ENCODE measurements at places on chromosomes 12 and 14. TPM values are rescaled to one million over a fixed set of nuclear protein-coding genes. Genes with fewer than 3 reads are reported as not detected.

- H3K4me3 ChIP-seq = peak overlapping the region; percentile 97
- no peaks in the 10 kb centered on the region for H3K27me3 ChIP-seq
- peaks cover 76% of the 10 kb centered on the region for H3K4me1 ChIP-seq
- peaks cover 73% of the 10 kb centered on the region for H3K36me3 ChIP-seq
These were observed 94.1 kb downstream of the LGMN start for GRCh38 chr14:92654239-92654901.

GRCh38 chr12:65189028-65189718 lies 19.8 kb downstream of the LEMD3 start:
- H3K4me1 ChIP-seq = peaks cover 60% of the 10 kb centered on the region
- H3K27ac ChIP-seq = no peak overlapping the region
- peaks cover 67% of the 10 kb centered on the region for H3K36me3 ChIP-seq
- no peaks in the 10 kb centered on the region for H3K27me3 ChIP-seq

- H3K27ac ChIP-seq = no peak overlapping the region
- H3K4me3 ChIP-seq = no peak overlapping the region
These were observed 20.7 kb upstream of the FRMD6 start for GRCh38 chr14:51630987-51631386.

- H3K4me3 ChIP-seq = no peak overlapping the region
- H3K36me3 ChIP-seq = no peaks in the 10 kb centered on the region
- H3K4me1 ChIP-seq = no peaks in the 10 kb centered on the region
These were observed 219.8 kb downstream of the RPS29 start for GRCh38 chr14:49366416-49366815.

DNA sequence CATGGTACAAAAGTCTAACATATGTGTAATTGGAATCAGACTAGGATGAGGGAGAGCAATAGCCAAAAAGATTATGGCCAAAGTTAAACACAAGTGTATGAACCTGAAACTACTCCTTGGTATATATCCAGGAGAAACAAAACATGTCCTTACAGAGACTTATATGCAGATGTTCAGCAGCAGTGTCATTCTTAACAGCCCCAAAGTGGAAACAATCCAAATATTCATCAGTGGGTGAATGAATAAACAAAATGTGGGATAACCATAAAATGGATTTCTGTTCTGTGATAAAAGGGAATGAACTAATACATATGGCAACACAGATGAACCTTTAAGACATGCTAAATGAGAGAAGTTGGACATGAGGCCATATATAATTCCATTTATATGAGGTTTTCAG lies 30.2 kb downstream of the PWP1 start:
- no peak for DNase-seq
- peaks cover 49% of the 10 kb centered on the region for H3K36me3 ChIP-seq
- no peak overlapping the region for H3K4me3 ChIP-seq
- no peaks in the 10 kb centered on the region for H3K27me3 ChIP-seq
- H3K4me1 ChIP-seq = no peaks in the 10 kb centered on the region
- no peak overlapping the region for H3K27ac ChIP-seq

DNA sequence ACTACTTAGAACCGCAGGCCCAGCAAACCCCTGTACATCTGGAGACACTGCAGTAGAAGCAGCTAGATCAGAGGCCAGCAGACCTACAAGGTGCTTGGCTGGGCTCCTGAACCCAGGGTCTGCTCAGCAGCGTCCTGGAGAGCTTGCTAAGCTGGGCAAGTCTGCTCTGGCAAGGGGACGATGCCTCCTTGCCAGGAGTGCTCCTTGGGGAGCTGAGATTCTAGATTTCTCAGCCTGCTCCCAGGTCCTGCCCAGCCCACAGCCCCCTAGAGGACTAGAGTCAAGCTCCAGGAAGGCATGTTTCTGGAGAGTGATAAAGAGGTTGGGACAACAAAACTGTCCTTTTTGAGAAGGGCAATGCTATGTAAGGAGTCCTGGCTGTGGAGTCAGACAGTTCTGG lies 60.3 kb downstream of the HSPB8 start:
- H3K27me3 ChIP-seq = no peaks in the 10 kb centered on the region
- H3K4me3 ChIP-seq = no peak overlapping the region
- H3K27ac ChIP-seq = no peak overlapping the region
- H3K36me3 ChIP-seq = no peaks in the 10 kb centered on the region
- DNase-seq = no peak
- no peaks in the 10 kb centered on the region for H3K4me1 ChIP-seq

DNA sequence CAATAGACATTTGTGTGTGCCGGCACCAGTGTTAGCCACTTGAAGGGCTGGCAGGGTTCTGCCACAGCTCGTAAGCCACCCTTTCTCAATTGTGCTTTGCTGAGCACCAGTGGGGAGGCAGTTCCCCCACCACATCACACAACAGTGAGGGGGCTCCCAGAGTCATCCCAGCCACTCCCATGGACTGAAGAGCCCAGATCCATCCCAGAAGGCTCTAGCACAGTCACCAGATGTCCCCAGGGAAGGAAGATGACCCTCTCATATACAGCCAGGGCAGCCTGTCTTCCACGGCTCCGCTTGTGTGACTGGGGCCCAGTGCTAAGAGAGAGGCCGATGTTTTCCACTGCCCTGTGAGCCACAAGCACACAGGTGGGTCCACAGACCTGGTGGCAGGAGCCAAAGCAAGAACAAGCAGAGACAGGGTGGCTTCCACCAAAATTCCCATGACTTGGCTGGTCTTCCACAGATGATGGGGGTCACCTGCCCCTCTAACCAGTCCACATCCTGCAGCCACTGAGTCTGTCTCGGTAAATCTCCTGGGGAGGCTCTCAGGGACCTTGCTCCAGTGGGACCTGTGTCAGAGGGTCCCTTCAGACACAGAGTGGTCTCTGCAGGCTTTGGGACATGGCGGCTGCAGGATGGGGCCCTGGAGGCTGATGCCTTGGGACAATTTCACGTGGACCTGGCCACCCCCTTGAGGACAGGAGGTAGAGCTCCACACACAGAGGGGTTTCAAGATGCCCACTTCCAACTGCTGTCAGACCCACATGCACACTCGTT lies 71.9 kb upstream of the DDX11 start:
- H3K27ac ChIP-seq = no peak overlapping the region
- no peak overlapping the region for H3K4me3 ChIP-seq
- no peaks in the 10 kb centered on the region for H3K4me1 ChIP-seq
- no peaks in the 10 kb centered on the region for H3K36me3 ChIP-seq

DNA sequence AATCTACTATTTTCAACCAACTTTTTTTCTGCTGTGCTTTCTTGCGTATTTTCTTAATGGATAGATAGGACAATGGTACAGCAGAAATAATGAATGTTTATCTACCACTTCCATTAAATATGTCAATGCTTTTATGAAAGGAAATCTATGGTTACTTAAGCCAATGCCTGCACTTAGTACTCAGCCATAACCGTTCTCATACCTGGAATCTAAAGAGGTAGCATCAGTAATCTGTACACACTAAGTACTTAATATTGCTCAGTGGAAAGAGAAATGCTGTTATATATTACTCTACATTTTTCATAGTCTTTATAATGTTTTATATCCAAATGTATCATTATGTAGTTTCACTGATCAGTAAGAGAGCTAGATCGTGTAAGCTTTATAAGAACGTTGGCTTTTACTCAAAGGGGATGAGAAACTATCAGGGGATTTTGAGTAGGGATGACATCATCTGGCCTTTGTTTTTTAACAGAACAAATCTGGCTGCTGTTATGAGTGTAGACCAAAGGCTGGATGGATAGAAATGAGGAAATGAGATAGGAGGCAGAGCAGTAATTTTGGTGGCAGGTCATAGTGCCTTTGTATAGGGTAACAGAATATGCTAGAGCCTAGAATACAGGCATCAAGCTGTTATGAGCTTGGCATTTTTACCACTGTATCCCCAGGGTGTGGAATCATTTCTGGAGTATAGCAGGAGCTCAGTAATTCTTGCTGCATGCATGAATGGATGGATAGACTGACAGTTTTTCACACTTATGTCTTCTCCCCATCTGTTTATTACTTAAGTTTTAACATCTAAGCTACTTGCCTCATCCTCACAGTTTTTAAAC lies 34.0 kb downstream of the ALG10B start:
- H3K36me3 ChIP-seq = no peaks in the 10 kb centered on the region
- H3K27ac ChIP-seq = no peak overlapping the region
- peaks cover 3% of the 10 kb centered on the region for H3K4me1 ChIP-seq

GRCh38 chr14:65805113-65805473 lies 392.6 kb downstream of the FUT8 start:
- no peak for DNase-seq
- H3K4me3 ChIP-seq = no peak overlapping the region
- H3K36me3 ChIP-seq = peaks cover 2% of the 10 kb centered on the region
- H3K4me1 ChIP-seq = no peaks in the 10 kb centered on the region
- peaks cover 1% of the 10 kb centered on the region for H3K27me3 ChIP-seq
- no peak overlapping the region for H3K27ac ChIP-seq

The RPGRIP1 gene
- total RNA-seq = not detected

The SIRT4 gene
- 0.94 TPM for total RNA-seq

The KRT75 gene
- not detected for total RNA-seq

The TESPA1 gene
- total RNA-seq = 136 TPM

The VRTN gene
- total RNA-seq = not detected

The ADGRD1 gene
- 0.05 TPM for total RNA-seq

The ENDOU gene
- not detected for total RNA-seq

The CCNK gene
- 86.8 TPM for total RNA-seq

The HCAR3 gene
- not detected for total RNA-seq

Data from activated CD4-positive, alpha-beta T cell treated with anti-CD3 and anti-CD28 coated beads, Interleukin-2, amount 10 ng/mL, durations not matched to agents 7 days and 5 days (primary cell).